ENCODE measurements at places on chromosomes 13 and 19.

GRCh38 chr13:59479629-59480028 is 684.1 kb downstream of the DIAPH3 start:
- no peak for DNase-seq

DNA sequence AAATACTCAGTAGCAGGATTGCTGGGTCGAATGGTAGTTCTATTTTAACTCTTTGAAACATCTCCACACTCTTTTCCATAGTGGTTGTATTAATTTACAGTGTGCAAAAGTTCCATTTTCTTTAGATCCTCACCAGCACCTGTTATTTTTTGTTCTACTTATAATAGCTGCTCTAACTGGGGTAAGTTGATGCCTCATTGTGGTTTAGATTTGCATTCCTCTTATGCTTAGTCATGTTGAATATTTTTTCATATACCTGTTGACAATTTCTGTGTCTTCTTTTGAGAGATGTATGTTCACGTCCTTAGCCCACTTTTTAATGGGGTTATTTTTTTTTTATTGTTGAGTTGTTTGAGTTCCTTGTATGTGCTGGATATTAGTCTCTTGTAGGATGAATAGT is 144.6 kb downstream of the NBEA start:
- no peak for DNase-seq

DNA sequence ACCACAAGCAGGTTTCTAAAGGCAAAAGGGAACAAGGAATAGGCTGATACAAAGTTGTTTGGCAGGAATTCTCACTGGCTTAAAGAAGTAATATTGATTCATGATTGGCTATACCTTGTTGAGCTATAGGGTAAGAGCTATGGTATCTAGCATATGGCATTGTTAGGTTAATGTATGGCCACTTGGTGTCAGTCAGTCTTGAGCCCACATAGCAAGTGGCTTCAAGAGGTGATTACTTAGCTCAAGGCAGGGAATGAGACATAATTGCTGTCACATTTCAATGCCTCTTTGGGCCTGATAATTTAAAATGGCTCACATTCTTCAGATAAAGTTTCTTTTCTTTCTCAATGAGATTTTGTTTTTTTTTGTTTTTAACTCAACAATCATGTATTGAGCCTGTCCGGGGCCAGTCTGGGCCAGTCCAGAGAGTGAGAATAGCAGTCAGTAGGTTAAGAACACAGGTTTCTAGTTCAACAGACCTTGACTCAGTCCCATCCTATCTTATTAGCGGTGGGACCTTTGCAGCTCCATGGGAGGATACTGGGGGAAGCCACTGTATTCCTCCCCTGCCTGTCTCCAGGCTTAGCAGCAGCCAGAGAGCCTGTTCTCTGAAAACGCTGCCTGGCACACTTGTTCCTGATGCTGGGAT is 45.8 kb upstream of the RCBTB2 start:
- DNase-seq = no peak

DNA sequence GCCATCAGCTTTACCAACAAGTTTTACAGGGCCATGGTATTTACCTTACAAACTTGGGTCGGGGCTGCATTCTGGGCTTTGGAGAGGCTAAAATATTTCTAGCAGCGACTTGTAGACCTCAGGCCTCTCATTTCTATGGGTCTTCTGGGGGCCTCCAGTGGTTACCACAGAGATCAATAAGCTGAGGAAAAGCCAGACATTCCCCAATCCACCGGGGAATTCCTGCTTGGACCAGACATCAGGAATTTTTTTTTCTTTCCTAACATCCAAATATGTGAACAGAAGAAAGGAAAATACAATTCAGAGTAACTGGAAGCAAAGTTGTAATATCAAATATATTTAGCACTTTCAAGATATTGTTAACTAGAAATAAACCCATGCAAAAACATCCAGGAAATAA is 1.5 kb downstream of the DZIP1 start:
- DNase-seq = no peak

GRCh38 chr13:23753458-23753857 is 135.7 kb downstream of the MIPEP start:
- DNase-seq = no peak

DNA sequence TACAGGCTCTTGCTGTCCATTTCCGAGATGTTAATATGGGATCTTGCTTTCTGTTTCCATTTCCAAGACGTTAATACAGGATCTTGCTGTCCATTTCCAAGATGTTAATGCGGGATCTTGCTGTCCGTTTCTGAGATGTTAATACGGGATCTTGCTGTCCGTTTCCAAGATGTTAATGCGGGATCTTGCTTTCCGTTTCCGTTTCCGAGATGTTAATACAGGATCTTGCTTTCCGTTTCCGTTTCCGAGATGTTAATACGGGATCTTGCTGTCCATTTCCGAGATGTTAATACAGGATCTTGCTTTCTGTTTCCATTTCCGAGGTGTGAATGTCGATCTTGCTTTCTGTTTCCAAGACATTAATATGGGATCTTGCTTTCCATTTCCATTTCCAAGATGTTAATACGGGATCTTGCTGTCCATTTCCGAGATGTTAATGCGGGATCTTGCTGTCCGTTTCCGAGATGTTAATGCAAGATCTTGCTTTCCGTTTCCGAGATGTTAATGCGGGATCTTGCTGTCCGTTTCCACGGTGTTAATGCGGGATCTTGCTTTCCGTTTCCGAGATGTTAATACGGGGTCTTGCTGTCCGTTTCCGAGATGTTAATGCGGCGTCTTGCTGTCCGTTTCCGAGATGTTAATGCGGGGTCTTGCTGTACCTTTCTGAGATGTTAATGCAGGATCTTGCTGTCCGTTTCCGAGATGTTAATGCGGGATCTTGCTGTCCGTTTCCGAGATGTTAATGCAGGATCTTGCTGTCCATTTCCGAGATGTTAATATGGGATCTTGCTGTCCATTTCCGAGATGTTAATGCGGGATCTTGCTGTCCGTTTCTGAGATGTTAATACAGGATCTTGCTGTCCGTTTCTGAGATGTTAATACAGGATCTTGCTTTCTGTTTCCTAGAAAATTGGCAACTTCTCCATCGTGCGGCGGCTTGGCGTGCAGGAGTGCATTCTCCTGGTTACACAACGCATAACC is 38.3 kb downstream of the PEX11G start:
- no peak for DNase-seq

DNA sequence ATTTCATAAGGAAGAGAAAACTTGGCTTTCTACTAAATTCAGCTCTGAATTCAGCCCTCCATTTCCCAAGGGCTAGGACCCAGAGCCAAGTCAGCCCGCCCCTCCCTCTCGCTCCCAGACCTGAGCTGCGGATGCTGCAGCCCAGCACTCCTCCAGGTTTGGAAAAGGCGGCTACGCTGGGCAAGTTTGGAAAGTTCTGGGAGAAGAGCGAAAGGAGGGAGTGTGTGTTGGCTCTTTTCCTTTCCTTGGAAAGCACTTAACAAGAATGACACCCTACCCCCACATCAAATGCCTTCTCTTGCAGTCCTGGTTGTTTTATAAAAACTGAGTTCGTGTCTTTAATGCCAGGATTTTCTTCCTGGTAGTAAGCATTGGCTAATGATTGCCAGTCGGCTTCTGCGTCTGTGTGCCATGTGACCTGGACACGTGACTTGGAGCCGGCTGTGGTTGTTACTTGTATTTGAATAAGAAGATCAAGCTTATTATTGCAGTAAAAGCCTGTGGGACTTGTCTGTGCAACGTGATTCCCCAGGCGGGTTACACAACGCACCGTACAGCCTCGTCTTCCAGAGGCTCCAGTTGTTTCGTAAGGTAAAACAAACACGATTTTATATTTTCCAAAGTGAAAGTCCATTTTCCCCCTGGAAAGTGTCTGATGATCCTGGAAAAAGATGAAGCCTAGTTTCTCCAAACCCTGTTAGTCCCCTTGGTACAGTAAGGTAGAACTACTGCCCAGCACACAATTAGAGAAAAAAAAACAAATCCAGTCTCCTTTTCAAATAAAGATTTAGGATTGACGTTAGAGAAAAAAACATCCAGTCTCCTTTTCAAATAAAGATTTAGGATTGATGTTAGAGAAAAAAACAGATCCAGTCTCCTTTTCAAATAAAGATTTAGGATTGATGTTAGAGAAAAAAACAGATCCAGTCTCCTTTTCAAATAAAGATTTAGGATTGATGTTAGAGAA is 26.8 kb upstream of the UBE2L5 start:
- peak; percentile 36 for DNase-seq

- DNase-seq = no peak
Observed at GRCh38 chr19:16326401-16327168, 2.0 kb downstream of the KLF2 start.

DNA sequence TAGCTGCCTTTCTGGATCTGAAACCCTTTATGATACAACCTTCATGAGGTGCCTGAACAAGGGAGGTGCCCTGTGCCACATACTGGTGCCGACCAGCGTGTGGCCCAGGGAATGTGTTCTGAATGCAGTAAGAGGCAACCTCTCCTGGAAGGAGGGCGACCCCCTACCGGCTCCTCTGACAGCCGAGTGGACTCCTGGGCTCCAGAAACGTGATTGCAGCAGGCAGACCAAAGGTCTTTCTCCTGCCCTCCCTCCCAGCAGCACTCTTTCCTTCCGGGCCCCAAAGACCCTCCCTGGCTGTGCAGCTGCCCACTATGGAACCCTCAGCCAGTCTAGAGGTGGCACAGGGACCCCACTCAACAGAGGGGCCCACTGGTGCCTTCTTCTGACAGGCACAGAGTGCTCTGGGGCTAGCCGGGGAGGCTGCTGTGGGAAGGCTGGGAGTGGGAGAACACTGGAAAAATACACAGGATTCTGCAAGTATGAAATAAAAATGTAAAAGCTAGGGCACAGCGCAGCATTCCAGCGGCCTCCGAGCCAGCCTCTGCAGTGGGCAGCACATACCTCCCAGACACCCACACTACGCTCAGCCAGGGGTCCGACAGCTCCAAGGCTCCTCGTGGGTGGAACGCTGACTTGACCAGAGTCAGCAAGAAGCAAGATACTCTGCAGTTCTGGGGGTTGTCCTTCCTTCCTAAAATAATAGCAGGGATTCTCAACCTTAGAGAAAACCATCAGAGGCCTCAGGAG is 14.9 kb downstream of the SH3GL1 start:
- DNase-seq = no peak

All from stimulated activated CD4-positive, alpha-beta T cell treated with anti-CD3 and anti-CD28 coated beads, TNF-alpha, amount 100 ng/mL, for 1 hour (primary cell).